Aorta (tissue), 5 donors: ENCODE measurements at places on chromosomes 12 and 14. TPM values are rescaled to one million over a fixed set of nuclear protein-coding genes. Genes with fewer than 3 reads are reported as not detected.

DNA sequence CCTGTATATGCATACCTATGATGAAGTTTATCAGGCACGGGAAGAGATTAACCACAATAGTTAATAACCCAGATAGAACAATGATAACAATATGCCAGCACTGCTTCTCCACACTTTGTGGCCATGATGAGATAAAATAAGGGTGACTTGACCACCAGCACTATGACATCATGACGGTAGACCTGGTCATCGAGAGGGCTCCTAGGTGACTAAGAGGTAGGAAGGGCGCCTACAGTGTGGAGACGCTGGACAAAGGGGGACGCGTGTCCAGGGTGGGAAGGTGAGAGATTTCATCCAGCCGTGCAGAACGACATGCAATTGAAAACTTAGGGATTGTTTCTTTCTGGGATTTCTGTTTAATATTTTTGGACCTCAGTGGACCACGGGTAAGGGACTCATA lies 221.8 kb upstream of the RTL1 start:
- no peaks in the 10 kb centered on the region for H3K4me1 ChIP-seq
- H3K36me3 ChIP-seq = no peaks in the 10 kb centered on the region
- DNase-seq = no peak
- no peaks in the 10 kb centered on the region for H3K27me3 ChIP-seq
- H3K4me3 ChIP-seq = no peak overlapping the region

The DEGS2 gene
- 3.0 TPM for polyA plus RNA-seq

- peaks cover 7% of the 10 kb centered on the region for H3K36me3 ChIP-seq
- no peak overlapping the region for H3K27ac ChIP-seq
- H3K4me1 ChIP-seq = no peaks in the 10 kb centered on the region
- H3K4me3 ChIP-seq = no peak overlapping the region
Observed at GRCh38 chr12:121893961-121894460, 5.4 kb downstream of the PSMD9 start.

GRCh38 chr14:105068818-105069217 lies 3.6 kb upstream of the GPR132 start:
- no peak for DNase-seq
- H3K27ac ChIP-seq = no peak overlapping the region
- H3K27me3 ChIP-seq = no peaks in the 10 kb centered on the region
- no peaks in the 10 kb centered on the region for H3K36me3 ChIP-seq
- no peaks in the 10 kb centered on the region for H3K4me1 ChIP-seq
- no peak overlapping the region for H3K4me3 ChIP-seq

GRCh38 chr14:23130871-23131270 lies 11.8 kb upstream of the CEBPE start:
- H3K4me1 ChIP-seq = no peaks in the 10 kb centered on the region
- H3K27ac ChIP-seq = no peak overlapping the region
